ENCODE measurements at places on chromosomes 5 and 9. TPM values are rescaled to one million over a fixed set of nuclear protein-coding genes. Genes with fewer than 3 reads are reported as not detected.

GRCh38 chr9:75462866-75463265, 374.6 kb downstream of the OSTF1 start:
- no peak for DNase-seq

- no peak for DNase-seq
Measured at GRCh38 chr9:118577121-118577520, 792.1 kb downstream of the BRINP1 start.

DNA sequence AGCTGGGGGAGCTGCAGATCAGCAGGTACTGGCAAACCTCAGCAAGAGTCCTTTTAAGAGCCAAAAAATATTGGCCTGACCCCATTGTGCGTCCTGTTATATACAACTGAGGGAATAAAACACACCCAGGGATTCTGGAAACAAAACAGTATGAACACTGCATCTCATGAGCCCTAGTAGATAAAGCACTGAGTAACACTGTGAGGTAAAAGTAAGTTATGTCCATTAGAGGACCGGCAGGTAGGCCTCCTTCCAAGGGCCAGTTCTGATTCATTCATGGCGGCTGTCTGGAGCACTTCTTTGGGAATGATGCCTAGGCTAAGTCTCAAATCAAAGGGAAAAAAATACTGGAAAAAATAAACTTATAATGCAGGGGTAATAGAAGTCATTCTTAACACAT, 64.9 kb downstream of the PDE4D start:
- DNase-seq = no peak

DNA sequence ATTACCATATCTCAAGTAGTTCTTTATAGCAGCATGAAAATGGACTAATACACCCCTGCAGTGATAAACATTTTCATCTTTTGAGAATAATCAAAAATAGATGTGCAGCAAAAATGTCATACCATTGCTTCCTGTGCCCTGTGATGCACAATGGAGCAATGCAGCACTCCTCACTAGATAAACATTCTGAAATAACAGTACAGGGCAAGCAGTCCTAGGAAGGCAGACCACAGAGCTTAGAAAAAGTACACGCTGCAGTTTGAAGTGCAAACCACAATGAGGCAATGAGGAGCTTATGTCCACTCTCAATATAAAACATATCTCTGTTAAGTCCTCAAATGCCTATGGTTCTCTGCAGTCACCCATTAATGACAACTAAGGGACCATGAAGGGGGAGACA, 367.6 kb downstream of the PDE4D start:
- DNase-seq = no peak

- no peak for DNase-seq
Measured at GRCh38 chr9:8062459-8062858, 262.9 kb upstream of the DMAC1 start.

The PROP1 gene
- total RNA-seq = not detected

The WDR41 gene
- 35.4 TPM for total RNA-seq

GRCh38 chr5:13739479-13739878, 205.0 kb downstream of the DNAH5 start:
- DNase-seq = no peak

- peak; percentile 37 for DNase-seq
Measured at GRCh38 chr9:82031538-82032280, 43.1 kb downstream of the SPATA31D1 start.

- no peak for DNase-seq
Measured at GRCh38 chr9:137306850-137307254, 4.8 kb upstream of the NRARP start.

- no peak for DNase-seq
Measured at GRCh38 chr9:121703014-121703734, 51.7 kb downstream of the DAB2IP start.

The ZNF618 gene
- 2.2 TPM for total RNA-seq

- no peak for DNase-seq
Measured at GRCh38 chr5:140524003-140524402, 23.5 kb upstream of the EIF4EBP3 start.
